ENCODE measurements at places on chromosomes 16 and 17. TPM values are rescaled to one million over a fixed set of nuclear protein-coding genes. Genes with fewer than 3 reads are reported as not detected.

- no peak for DNase-seq
These were observed 38.7 kb downstream of the KPNA2 start for GRCh38 chr17:68074279-68074678.

DNA sequence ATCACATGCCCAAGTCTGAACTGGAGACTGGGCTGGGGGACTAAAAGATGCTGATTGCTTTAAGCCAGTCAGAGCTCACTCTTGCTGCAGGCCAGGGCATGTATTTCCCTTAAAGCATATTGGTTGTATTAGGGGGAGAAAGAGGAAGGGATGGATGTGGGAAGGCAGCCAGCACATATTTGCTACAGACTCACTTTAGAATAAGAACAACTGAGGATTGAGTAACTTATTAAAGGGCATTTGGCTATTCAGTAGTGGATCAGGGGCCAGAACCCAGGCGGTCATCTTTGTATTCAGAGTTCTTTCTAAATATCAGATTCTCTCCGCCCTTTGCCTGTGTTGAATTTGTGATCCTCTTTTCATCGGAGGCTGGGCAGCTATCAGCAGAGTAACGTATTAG lies 231.7 kb downstream of the HAPSTR1 start:
- no peak for DNase-seq

GRCh38 chr17:58786586-58787295 lies 31.1 kb downstream of the PPM1E start:
- DNase-seq = peak; percentile 27

Gene NAA38
- total RNA-seq = 168 TPM

All from HT1080 (cell line).